ENCODE measurements at places on chromosomes 6 and 20. TPM values are rescaled to one million over a fixed set of nuclear protein-coding genes. Genes with fewer than 3 reads are reported as not detected.

GRCh38 chr20:60009826-60010616, 51.8 kb downstream of the CDH26 start:
- H3K36me3 ChIP-seq, result peaks cover 3% of the 10 kb centered on the region
- no peak overlapping the region for H3K27ac ChIP-seq
- no peak overlapping the region for H3K4me3 ChIP-seq
- H3K27me3 ChIP-seq, result peaks cover 5% of the 10 kb centered on the region
- no peak for DNase-seq

DNA sequence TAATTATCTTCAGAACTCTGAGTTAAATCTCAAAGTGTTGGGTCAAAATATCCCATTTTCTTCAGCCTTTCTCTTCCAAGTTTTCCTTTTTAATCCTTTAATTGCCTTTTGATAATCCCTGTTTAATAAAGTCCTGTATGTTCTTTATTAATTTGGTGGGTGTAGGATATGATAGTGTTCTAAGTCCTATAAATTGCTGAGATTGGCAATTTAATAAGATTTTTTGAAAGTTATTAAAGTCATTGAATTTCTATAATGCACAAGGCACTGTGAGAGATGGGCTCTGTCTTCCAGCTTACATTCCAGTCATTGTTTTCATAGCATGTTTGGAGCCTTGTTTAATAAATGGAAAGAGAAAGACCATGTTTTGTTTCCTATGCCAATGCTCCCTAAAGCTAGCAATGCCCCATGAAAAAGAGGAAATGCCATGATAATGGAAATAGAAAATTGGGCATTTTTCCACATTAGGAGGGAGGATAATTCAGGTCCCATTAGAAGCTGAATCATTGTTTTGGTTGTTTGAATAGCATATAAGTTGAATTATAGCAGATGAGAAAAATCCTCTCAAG, 404.8 kb downstream of the CD109 start:
- peaks cover 3% of the 10 kb centered on the region for H3K4me1 ChIP-seq
- H3K4me3 ChIP-seq, result no peak overlapping the region
- no peak for DNase-seq
- no peak overlapping the region for H3K27ac ChIP-seq
- no peaks in the 10 kb centered on the region for H3K27me3 ChIP-seq
- H3K36me3 ChIP-seq, result no peaks in the 10 kb centered on the region

- no peak overlapping the region for H3K4me3 ChIP-seq
- H3K27me3 ChIP-seq, result no peaks in the 10 kb centered on the region
- no peak for DNase-seq
- no peaks in the 10 kb centered on the region for H3K4me1 ChIP-seq
These were observed 35.7 kb upstream of the CTNNBL1 start for GRCh38 chr20:37657924-37658804.

DNA sequence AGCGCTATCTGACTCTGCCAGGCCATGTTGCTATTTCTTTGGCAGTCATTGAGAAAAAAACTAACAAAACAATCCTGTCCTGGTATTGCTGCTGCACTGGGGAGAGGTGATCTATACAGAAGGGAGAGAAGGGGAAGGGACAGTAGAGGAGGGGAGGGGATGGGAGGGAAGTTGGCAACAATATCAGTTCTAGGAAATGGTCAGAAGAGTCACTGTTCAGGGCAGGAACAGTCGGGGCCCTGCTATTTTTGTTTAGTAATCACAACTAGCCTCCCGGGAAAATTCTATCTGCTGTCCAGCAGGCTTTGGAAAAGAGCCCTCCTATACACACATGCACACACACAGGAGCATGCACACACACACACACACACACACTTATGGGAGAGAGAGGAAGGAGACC, 142.3 kb upstream of the CARMIL1 start:
- H3K27me3 ChIP-seq, result no peaks in the 10 kb centered on the region
- no peak overlapping the region for H3K4me3 ChIP-seq
- H3K36me3 ChIP-seq, result no peaks in the 10 kb centered on the region

DNA sequence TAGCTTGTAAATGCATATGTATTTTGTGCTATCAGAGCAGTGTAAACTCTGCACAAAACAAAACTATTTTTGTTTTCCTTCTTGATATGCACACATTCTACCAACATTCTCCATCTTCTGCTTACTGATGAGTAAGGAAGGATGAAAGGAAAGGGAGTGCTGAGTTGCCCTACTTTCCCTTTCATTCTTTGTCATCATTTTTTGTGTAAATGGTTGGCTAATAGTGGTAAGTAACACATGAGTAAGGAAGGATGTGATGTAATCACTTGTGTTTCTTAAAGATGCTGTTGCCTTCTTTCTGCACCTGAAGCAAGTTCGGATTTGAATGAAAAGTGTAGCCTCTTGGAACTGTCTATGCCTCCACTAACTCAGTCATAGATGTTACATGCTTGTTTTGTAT, 4.6 kb upstream of the REV3L start:
- no peak overlapping the region for H3K4me3 ChIP-seq
- no peak overlapping the region for H3K27ac ChIP-seq
- no peak for DNase-seq
- peaks cover 13% of the 10 kb centered on the region for H3K4me1 ChIP-seq

DNA sequence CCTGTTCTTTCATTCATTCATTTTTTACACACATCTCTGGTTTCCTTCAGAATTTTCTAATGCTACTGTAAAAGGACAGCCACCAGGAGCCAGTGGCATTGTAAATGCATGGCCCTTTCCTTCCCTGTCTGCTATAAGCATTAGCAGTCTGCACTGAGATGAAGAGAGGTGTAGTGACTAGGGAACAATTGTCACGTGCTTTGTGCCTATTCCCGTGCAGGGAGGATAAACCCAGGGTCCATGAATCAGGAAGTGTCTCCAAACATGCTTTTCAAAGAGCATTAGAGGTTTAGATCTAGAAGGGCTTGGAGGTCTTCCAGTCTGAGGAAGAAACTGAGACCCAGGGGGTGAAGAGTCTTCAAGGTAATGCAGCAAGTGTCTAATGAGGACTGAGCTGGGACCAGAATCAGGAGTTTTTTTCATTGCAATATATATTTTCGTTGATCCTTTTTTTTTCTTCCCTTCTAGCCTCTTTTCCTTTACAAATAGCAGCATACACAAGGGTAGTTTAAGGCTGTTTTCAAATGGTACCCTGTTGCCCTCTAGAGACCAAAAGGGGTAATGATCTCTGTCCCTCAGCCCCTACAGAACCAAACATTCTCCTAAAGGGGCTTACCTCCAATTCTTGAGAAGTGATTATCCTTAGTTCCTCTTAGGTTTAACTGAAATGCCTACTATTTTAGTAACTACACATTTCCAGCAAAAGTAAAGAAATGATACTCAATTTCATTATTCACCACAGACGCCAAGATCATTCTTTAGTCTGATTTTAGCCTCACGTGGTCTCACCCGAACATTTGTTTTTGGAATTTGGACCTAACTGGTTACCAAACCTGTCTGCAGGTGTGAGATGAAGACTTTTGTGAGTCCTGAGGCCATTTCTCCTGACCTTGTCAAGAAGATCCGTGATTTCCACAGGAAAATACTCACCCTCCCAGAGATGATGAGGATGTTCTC, 6.6 kb downstream of the TRIM15 start:
- H3K4me1 ChIP-seq, result no peaks in the 10 kb centered on the region
- H3K36me3 ChIP-seq, result no peaks in the 10 kb centered on the region
- H3K4me3 ChIP-seq, result no peak overlapping the region

GRCh38 chr20:55200317-55200716, 724.9 kb downstream of the DOK5 start:
- H3K27ac ChIP-seq, result no peak overlapping the region
- peaks cover 3% of the 10 kb centered on the region for H3K27me3 ChIP-seq
- no peak overlapping the region for H3K4me3 ChIP-seq
- H3K36me3 ChIP-seq, result no peaks in the 10 kb centered on the region
- DNase-seq, result no peak

DNA sequence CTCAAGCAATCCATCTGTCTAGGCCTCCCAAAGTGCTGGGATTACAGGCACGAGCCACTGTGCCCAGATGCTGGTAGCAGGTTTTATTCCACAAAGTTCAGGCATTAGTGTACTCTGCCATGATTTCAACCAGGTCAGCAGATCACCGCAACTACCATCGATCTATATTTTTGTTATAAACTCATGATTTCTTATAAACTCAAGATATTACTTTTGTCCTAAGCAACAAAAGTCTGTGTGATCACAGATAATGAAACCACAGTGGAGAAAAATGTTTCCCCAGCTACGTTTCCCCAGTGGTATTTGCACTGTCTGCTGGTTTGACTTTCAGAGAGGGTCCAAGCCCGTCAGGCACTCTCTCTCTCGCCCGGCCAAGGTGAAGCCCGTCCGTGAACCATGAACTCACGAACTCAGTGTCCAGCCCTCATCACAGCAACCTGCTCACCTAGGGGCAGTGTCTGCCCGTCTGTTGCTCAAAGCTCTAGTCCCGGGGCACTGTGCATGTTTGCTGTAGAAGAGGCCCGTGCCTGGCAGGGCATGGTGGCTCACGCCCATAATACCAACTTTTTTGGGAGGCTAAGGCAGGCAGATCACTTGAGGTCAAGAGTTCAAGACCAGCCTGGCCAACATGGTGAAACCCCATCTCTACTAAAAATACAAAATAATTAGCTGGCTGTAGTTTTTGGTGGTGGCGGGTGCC, 7.0 kb downstream of the SLC4A11 start:
- H3K4me3 ChIP-seq, result no peak overlapping the region
- H3K4me1 ChIP-seq, result no peaks in the 10 kb centered on the region
- H3K36me3 ChIP-seq, result no peaks in the 10 kb centered on the region
- no peak overlapping the region for H3K27ac ChIP-seq
- no peak for DNase-seq

DNA sequence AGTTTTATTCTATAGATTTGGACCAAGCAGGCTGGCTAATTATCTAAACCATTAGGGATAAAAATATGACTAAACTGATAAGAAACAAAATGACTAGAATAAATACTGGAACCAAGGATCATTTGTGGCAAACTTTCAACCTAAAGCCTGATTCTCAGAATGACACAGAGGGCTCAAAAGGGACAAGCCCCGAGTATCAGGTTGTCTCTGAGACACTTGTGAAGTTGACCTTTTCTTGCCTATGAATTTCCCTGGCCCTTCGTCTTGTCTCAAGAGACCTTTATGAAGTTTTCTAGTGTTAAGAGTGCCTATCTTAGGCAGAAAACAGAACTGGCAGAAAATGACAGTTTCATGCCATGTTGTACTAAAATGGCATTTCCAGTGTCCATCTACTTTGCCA, 68.3 kb downstream of the IMPG1 start:
- DNase-seq, result no peak
- no peaks in the 10 kb centered on the region for H3K4me1 ChIP-seq
- no peaks in the 10 kb centered on the region for H3K36me3 ChIP-seq
- H3K27me3 ChIP-seq, result no peaks in the 10 kb centered on the region
- no peak overlapping the region for H3K4me3 ChIP-seq

DNA sequence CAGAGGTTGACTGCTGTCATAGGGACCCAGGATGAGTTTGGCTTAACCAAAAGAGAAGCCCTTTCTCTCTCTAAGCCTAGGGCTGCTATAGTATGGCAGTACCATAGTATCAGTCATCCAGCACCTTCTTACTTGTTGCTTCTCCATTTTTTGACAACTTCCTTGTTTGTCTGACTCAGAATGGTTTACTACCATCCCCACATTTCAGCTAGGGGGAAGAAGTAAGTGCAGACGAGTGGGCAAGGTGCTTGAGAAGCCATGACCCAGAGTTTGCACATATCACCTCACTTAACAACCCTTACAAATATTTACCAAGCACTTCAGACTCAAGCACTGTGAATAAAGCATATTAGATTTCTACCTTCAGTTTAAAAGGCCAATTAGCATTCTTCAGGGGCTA, 289.9 kb upstream of the TSHZ2 start:
- H3K27me3 ChIP-seq, result peaks cover 12% of the 10 kb centered on the region
- H3K36me3 ChIP-seq, result no peaks in the 10 kb centered on the region
- no peaks in the 10 kb centered on the region for H3K4me1 ChIP-seq
- H3K27ac ChIP-seq, result no peak overlapping the region
- DNase-seq, result no peak

- peak; percentile 42 for DNase-seq
- H3K27ac ChIP-seq, result peak within 1 kb of the TSS; percentile 84
- H3K36me3 ChIP-seq, result no peaks in the 10 kb centered on the region
- H3K4me1 ChIP-seq, result peaks cover 5% of the 10 kb centered on the region
These were observed at the start of gene FUT9 for GRCh38 chr6:96015518-96016333. Gene FUT9, plus strand, starts transcription at chr6:96015974. Its CDS starts 187,182 bp downstream, at chr6:96203156.

DNA sequence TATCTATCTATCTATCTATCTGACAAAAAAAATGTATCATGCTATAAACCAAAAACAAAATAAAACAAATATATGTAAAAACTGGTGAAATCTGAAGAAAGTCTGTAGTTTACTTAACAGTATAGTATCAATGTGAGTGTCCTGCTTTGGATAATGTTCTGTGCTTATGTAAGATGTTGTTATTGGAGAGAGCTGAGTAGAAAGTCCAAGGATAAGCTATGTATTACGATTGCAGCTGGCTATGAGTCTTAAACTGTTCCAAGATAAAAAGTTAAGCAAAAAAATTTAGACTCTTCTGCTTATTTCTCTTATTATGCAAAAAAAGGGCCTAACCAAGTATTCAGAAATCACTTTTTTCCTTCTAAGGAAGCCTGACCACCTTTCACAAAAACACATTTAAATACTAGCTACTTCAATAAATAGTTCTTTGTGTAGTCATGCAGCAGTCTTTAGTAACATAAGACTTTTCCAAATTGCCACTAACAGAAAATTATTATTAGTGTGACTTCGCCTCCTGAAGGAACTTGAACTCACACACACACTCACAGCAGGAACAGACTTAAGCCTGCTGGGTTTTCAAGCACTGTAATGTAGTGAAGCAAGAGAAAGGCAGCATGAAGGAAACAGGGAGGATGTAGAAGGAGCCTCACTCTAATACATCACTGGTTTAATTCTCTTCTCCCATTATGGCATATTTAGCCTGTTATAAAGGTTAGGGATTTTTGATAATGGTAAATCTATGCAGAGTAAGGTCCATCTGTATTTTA, 265.8 kb upstream of the GJE1 start:
- no peaks in the 10 kb centered on the region for H3K36me3 ChIP-seq
- H3K27me3 ChIP-seq, result no peaks in the 10 kb centered on the region
- H3K4me3 ChIP-seq, result no peak overlapping the region
- no peak overlapping the region for H3K27ac ChIP-seq

DSTN gene
- total RNA-seq, result 199 TPM

SRMS gene
- not detected for total RNA-seq

PAX1 gene
- total RNA-seq, result 3.3 TPM

All from progenitor cell of endocrine pancreas (in vitro differentiated cells).